ENCODE measurements at places on chromosomes 12 and 14.

GRCh38 chr14:103563226-103563620 is 463 bp downstream of the COA8 start:
- DNase-seq, result no peak

DNA sequence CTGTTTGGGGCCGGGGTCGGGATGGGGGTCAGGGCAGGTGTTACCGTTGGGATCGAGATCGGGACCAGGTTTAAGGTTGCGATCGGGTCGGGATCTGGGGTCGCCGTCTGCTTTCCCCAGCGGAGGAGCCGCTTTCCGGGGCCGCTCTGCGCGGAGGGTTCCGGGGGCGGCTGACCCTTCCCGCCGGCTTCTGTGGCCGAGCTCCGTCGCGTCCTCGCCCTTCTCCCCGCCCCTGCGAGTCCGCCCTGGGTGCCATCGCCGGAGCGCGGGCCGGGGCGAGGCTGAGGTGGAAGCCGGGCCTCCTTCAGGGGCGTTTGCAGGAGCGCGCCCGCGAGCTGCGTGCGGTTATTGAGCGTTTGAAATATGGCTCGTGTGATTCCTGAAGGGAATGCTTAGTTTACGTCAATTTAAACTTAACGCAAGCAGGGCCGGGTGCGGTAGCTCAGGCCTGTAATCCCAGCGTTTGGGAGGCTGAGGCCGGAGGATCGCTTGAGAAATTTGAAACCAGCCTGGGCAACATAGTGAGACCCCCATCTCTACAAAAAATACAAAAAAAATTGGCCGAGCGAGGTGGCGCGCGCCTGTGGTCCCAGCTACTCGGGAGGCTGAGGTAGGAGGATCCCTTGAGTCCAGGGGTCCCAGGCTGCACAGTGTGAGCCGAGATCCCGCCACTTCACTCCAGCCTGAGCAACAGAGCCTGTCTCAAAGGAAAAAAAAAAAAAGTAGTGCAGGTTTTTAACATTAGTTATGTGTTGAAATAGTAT is 620 bp downstream of the PGAM5 start:
- no peak for DNase-seq

GRCh38 chr14:55699131-55700057 is 119.4 kb downstream of the KTN1 start:
- DNase-seq, result peak; percentile 10

DNA sequence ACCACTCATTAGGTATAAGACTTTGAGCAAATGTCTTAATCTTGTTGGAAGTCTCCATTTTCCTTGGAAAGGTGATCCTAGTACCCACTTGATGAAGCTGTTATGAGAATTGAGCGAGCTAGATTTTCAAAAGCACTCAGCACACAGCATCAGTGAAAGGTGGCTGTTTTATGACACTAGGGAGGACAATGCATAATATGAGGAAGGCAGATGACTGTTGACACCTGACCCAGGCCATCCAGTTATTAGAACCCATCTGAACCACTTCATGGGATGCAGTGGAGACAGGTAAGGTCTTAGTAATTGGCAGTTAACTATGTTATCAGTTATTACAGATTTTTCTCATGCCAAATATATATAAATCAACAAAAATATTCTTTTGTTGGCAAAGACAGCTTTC is 369.9 kb upstream of the PDE3A start:
- DNase-seq, result no peak

GRCh38 chr12:101777978-101778377 is 38.7 kb upstream of the SYCP3 start:
- no peak for DNase-seq

DNA sequence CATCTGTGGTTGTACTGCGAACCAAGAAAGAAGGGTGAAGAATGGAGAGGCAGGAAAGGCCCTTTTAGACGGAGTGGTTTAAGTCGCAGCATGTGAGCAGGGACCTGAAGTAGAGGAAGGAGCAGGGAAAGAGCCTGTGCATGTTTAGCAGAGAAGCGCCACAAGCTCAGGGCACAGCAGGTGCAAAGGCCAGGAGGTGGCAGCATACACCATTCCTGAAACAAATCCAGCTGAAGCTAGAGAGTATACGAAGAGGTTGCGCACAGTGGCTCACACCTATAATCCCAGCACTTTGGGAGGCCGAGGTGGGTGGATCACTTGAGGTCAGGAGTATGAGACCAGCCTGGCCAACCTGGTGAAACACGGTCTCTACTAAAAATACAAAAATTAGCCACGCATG is 49.9 kb downstream of the HELB start:
- DNase-seq, result no peak

GRCh38 chr12:49763006-49763591 is 21.7 kb downstream of the TMBIM6 start:
- no peak for DNase-seq

GRCh38 chr14:80136358-80136757 is 74.9 kb downstream of the DIO2 start:
- DNase-seq, result no peak

DNA sequence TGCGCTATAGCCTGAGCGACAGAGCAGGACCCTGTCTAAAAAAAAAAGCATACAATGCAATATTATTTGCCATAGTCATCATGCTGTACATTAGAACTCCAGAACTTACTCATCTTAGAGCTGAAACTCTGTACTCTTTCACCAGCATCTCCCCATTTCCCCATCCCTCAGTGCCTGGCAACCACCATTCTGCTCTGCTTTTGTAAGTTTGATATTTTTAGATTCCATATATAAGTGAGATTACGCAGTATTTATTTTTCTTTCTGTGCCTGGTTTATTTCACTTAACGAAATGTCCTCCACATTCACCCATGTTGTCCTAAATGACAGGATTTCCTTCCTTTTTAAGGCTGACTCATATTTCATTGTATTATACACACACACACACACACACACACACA is 121.8 kb downstream of the BBS10 start:
- DNase-seq, result no peak

GRCh38 chr12:11598900-11599299 is 50.6 kb upstream of the ETV6 start:
- DNase-seq, result no peak

DNA sequence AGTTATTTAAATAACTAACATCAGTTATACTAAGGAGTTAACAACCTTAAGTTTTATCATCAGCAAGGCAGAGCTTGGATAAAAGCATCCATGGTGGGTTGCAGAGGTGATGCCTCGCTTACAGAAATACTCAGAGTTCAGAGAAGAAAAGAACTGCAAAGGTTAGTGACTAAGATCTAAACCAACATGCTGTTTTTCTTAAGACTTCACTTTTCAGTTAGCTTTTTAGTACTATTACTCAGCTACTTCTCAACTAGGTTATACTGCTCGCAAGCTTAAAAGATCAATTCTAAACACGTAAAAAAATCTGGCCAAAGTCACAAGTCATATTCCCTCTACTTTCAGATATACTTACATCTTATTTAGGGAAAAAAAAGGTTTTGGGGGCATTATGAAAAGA is 2.8 kb downstream of the PPP1CC start:
- DNase-seq, result no peak

- DNase-seq, result no peak
Observed at GRCh38 chr12:32027684-32028365, 68.6 kb downstream of the RESF1 start.

DNA sequence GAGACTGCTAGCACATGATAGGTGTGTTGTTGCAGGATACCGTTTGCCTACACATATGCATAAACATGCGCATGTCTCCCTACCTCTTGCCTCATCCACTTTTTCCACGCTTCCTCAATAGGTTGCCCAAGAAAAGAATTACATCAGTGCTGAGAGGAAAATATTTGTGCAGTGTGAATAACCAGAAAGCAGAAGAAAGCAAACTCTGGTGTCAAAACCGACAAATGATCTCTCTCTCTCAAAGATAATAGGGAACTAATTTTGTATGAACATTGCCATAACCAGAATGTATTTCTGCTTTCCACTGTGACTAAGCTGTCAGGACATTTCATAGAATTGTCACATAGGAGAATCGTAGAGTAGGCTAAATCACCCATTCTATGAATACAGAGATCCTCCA is 1.3 kb downstream of the CLEC7A start:
- no peak for DNase-seq

DNA sequence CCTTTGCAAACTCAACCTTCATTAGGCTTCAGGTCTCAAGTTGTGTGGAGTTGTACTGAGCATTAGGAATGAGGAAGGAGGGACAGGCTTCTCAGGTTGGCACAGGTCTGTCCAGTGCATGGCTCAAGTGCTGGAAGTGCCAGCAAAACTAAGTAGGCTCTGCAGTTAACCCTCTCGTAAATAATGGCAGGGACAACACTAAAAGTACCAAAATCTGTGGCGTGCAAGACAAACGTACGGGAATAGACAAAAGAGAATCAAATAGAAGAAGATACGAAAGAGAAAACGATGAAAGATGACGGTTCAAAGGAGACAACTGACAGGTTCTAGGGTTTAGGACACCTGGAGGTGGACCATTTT is 612 bp downstream of the TRAPPC6B start:
- no peak for DNase-seq

GRCh38 chr12:93762912-93763553 is 85.9 kb downstream of the CRADD start:
- no peak for DNase-seq

- no peak for DNase-seq
Observed at GRCh38 chr12:103504606-103505005, 8.8 kb upstream of the C12orf42 start.

GRCh38 chr14:77355811-77356210 is 21.1 kb downstream of the TMED8 start:
- no peak for DNase-seq

DNA sequence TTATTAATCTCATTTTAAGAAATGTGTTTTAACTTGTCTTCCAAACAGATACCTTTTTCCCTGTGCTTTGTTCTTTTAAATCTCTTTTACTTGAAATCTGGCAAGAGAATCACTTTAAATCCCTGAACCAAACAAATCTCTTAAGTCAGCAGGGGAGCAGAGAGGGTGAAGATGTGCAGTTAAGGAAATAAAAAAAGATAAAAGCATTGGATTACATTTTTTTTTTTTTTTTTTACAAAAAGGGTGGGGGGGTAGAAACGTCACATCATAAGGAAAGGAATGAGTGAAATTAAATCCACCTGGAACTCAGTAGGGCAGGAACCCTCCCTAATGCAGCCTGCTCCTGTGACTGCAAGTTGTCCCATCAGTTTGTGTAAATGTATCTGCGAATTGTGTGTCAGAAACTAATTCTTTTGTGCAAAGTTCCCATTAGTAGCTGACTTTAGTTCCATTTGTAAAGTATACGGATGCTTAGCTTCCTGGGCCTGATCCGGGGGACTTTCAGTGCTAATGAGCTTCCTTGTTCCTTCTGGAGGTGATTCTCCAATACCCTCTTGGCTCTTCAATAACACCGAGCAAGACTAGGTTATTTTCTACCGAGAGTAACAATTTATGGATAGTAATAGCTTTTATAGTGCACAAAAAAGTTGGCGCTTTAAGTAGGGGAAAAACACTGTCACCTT is 1.5 kb downstream of the TTC6 start:
- DNase-seq, result no peak
